Suprapubic skin (tissue), 4 donors: ENCODE measurements at places on chromosomes 16 and 17.
A peak's percentile ranks its signal among the peaks of the same experiment; 100 is the strongest.

DNA sequence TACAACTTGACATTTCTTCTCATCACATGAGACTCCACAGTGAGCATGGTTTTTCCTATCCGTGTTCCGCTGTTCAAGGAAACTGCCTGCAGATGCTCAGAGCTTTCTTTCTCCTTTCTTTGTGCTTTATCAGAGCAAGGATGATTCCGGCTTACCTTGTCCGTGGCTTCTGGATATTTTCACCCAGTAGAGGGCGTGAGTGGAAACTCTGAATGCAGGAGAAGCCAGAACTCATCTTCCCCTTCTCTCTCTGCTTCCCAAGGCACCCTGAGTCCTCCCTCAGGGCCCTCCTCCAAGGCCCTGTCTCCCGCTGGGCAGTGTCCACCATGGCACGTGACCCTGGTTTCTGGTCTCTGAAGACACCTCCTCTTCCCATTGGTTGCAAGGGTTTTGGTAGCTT lies 721.1 kb upstream of the RBFOX1 start:
- DNase-seq, result no peak

DNA sequence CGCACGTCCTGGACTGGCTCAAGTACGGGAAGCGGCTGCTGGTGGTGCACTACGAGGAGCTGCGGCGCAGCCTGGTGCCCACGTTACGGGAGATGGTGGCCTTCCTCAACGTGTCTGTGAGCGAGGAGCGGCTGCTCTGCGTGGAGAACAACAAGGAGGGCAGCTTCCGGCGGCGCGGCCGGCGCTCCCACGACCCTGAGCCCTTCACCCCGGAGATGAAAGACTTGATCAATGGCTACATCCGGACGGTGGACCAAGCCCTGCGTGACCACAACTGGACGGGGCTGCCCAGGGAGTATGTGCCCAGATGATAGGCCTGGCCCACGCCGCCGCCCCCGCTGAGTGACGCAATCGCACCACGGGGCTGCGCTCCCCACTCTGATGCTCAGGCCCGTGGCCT lies 50.2 kb downstream of the WSCD1 start:
- no peak for DNase-seq

DNA sequence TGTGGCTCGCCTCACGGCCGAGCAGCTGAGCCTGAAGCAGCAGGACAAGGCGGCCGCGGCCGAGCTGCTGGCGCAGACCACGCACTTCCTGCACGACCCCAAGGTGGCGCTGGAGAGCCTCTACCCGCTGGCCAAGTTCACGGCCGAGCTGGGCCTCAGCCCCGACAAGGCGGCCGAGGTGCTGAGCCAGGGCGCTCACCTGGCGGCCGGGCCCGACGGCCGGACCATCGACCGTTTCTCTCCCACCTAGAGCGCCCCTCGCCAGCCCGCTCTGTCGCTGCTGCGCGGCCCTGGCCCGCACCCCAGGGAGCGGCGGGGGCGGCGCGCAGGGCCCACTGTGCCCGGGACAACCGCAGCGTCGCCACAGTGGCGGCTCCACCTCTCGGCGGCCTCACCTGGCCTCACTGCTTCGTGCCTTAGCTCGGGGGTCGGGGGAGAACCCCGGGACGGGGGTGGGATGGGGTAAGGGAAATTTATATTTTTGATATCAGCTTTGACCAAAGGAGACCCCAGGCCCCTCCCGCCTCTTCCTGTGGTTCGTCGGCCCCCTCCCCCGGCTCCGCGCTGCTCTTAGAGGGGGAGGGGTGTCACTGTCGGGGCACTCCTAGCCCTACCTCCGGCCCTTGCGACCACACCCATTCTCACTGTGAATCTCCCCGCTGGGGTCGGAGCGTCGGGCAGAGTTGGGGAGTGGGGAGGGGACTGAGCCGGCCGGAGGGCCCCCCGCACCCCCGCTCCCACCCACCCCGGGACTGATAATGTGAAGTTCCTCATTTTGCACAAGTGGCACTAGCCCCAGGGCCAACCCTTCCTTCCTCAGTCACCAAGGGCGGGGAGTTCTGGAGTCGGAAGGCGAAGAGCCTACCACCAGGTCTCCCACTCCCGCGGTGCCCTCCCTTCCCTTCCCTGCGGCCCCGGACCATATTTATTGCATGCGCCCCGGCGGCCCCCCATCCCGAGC lies 4.0 kb downstream of the HIC1 start:
- peak; percentile 88 for DNase-seq

DNA sequence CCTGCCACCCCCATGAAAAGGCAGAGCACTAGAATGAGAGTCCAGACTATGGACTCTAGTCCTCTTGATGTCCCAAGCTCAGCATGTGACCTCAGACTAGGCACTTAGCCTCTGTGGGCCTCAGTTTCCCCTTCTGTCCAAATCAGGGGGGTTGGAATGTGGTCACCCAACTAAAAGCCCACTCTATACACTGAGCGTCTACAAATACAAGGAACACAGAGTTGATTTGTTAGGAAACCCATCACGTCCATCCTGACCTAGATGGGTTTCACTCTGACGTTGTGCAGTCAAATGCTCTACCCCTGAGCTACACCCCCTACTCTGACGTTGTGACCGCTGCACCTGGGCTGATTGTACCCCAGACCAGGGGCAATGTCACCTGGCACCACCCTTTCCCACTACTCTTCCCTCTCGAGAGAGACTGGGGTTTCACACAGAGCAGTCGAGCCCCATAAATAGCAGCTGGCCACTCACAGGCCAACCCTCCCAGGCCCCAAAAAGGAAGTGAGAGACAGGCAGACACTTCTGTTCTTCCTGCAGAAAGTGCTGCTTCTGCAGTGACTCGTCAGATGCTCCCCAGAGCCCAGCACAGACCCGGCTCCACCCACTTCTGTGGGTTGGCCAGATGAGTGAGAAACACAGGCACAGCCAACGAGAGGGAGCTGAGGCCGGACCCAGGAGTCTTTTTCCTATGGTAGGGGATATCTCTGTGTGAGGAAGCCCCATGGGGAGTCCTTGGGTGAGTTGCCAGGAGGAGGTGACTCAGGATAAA lies 16.1 kb upstream of the TNFRSF13B start:
- DNase-seq, result peak; percentile 76

GRCh38 chr16:3553138-3553923 lies 23.9 kb downstream of the NLRC3 start:
- DNase-seq, result no peak

DNA sequence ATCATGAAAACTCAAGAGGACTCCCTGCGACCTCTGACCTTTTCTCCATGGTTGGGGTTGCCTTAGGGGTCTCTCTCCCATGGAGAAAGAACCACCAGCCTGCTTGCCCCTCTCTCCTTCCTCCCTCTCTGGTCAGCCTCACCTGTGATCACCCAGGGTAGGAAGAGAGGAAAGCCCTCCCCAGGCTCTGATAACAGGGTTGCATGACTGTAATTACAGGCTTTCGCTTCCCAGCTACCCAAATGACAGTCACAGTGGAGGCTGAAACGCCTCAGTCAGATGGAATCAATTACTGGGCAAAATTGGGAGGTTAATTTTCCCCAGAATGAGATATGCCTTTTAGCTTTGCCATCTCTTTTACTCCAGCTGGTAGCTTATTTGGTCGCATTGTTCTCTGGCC lies 265.8 kb upstream of the SOX9 start:
- no peak for DNase-seq

GRCh38 chr16:53678756-53679343 lies 24.8 kb downstream of the RPGRIP1L start:
- DNase-seq, result no peak

GRCh38 chr16:85639529-85640253 lies 26.6 kb downstream of the GSE1 start:
- DNase-seq, result no peak

- DNase-seq, result no peak
Measured at GRCh38 chr17:76811834-76812233, 56.4 kb upstream of the MGAT5B start.

DNA sequence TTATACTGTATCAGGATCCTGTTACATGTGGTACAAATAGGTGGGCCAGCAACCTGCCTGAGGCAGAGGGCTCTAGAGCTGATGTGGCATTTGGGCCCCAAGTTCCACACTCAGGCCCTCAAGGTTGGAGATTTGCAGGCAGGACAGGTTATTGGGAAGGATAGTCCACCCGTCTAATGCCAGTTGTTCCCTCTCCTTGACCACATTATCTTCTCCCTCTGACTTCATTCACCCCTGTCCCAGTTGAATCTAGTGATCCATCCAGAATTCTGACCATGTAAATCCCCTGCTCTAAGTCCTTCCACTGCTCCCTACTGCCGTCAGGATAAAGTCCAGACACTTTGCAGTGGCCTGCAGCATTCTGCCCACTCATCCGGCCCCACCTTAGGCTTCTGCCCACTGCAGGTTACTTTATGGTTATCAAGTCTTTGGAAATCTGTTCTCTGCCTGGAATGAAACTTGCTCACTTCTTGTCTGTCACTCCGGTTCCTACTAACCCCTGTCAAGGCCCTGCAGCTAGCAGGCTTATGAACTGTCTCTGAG lies 1.9 kb upstream of the NFATC3 start:
- DNase-seq, result no peak

DNA sequence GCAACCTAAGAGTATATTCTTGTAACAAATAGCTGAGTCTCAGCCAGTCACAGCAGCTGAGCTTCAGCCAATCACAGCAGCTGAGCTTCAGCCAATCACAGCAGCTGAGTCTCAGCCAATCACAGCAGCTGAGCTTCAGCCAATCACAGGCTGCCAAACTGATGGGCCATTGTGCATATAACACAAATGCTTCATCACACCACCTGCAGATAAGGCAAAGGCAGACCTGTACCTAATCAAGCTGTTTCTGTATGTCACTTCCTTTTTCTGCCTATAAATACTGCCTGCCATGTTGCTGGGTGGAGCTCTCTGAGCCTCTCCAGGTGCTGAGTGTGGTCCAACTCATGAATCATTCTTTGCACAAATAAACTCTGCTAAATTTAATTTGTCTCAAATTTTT lies 19.9 kb downstream of the MYH13 start:
- DNase-seq, result no peak

- no peak for DNase-seq
Measured at GRCh38 chr17:4982305-4982704, 5.2 kb downstream of the CAMTA2 start.

DNA sequence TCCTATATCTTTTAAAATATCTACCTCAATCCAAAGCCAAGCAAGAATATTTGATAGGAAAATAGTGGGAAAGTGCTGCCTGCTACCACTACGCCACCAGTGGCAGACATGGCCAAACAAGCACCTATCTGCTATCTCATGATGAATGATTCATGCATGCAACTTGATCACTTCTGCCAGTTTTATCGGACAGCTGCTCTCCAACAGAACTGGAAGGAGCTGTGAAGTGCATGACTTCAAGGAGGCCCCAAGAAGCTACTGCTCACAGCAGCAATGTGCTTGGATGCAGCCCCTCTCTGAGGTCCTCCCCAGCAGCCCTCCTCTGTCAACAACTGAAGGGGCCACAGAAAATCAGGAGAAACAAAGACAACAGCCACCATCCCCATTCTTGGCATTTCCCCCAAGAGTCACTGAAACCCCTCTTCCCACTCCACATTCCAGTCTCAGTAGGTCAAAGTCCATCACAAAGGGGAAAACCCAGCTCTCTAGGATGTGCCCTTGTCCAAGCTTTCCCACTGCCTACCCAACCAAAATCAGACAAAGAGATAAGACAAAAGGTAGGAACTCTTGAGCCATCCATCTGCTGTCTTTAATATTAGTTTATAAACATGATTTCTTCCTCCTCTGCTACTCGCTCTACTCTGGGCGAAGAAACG lies 215.3 kb downstream of the C16orf78 start:
- peak; percentile 26 for DNase-seq

- no peak for DNase-seq
Measured at GRCh38 chr16:49354101-49354500, 19.5 kb upstream of the C16orf78 start.

- peak; percentile 84 for DNase-seq
Measured at GRCh38 chr16:85821390-85822135, 22.1 kb downstream of the COX4I1 start.

- no peak for DNase-seq
Measured at GRCh38 chr17:61279476-61280145, 120.0 kb upstream of the TBX2 start.

GRCh38 chr17:60827943-60828342 lies 150.3 kb downstream of the BCAS3 start:
- DNase-seq, result no peak

- no peak for DNase-seq
Measured at GRCh38 chr17:74875155-74875976, 2.6 kb upstream of the FDXR start.

- no peak for DNase-seq
Measured at GRCh38 chr17:81195941-81196495, 26.7 kb downstream of the CEP131 start.

- DNase-seq, result no peak
Measured at GRCh38 chr17:79842656-79843473, 3.6 kb upstream of the CBX4 start.

DNA sequence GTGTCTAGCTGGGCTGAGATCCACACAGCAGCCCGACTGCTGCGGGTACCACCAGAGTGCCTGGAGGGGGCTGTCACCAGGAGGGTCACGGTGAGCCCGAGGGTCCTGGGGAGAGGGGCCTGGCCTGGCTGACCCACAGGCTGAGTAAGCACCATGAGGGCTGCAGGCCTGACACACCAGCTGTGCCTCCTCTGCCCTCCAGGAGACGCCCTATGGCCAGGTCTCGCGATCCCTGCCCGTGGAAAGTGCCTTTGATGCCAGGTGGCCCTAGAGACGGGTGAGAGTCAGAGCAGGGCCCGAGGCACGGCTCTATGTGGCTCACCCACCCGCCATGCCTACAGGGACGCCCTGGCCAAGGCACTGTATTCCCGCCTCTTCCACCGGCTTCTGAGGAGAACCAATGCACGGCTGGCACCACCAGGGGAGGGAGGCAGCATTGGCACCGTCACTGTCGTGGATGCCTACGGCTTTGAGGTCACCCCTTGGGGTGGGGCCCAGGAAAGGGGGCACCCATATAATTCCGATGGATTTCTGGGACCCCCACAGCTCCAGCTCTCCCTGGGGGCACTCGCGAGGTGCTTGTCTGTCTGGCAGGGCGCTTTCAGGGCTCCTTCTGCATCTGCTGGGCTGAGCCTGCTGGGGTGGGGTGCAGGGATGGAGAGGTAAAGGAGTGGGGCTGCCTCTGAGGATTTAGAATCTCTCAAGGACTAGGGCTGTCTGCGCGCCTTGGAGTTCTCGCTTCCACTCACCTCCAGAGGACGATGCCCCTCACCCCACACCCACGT lies 7.1 kb downstream of the MYO15B start:
- DNase-seq, result peak; percentile 59
